Placental pericyte (primary cell): ENCODE measurements at places on chromosomes 1 and 21. TPM values are rescaled to one million over a fixed set of nuclear protein-coding genes. Genes with fewer than 3 reads are reported as not detected.

AMY2A gene
- total RNA-seq = not detected in 2 replicates

BTBD8 gene
- total RNA-seq = 2.4 and 2.8 TPM in 2 replicates

DNAJC28 gene
- 0.86 and 1.8 TPM in 2 replicates for total RNA-seq

SPRR5 gene
- total RNA-seq = not detected in 2 replicates

CR2 gene
- total RNA-seq = not detected in 2 replicates

TMEM240 gene
- 4.4 and 4.8 TPM in 2 replicates for total RNA-seq

CHIT1 gene
- total RNA-seq = not detected in 2 replicates

SAMD11 gene
- 1.1 and 2.9 TPM in 2 replicates for total RNA-seq

LCE1F gene
- not detected in 2 replicates for total RNA-seq

FAM72D gene
- 0.22 and 1.1 TPM in 2 replicates for total RNA-seq

ECM1 gene
- total RNA-seq = 16.2 and 34.5 TPM in 2 replicates

SH2D1B gene
- not detected in 2 replicates for total RNA-seq

PRDM16 gene
- 1.3 TPM in 1 of 2 replicates, not detected in the other for total RNA-seq

METTL18 gene
- total RNA-seq = 3.9 and 4.9 TPM in 2 replicates

TCP10L gene
- total RNA-seq = not detected in 2 replicates

TMEM51 gene
- total RNA-seq = 21.2 and 29.6 TPM in 2 replicates

TNFRSF9 gene
- under 0.01 and 3.1 TPM in 2 replicates for total RNA-seq

SYT2 gene
- total RNA-seq = not detected in 2 replicates

CFAP298 gene
- total RNA-seq = 18.2 and 22.8 TPM in 2 replicates

CASQ1 gene
- total RNA-seq = 0.14 TPM in 1 of 2 replicates, not detected in the other

MATN1 gene
- under 0.01 and 0.44 TPM in 2 replicates for total RNA-seq

PRAMEF27 gene
- total RNA-seq = not detected in 2 replicates

RGS16 gene
- total RNA-seq = 0.14 and 2.4 TPM in 2 replicates

ERG gene
- total RNA-seq = 0.29 and 0.66 TPM in 2 replicates

SASS6 gene
- 0.88 and 8.9 TPM in 2 replicates for total RNA-seq

ZBTB37 gene
- total RNA-seq = 4.6 and 7.0 TPM in 2 replicates

FBXO2 gene
- total RNA-seq = 1.4 and 2.4 TPM in 2 replicates

SH2D2A gene
- 0.14 TPM in 1 of 2 replicates, not detected in the other for total RNA-seq

TTC39A gene
- 0.29 and 0.66 TPM in 2 replicates for total RNA-seq

MAGI3 gene
- total RNA-seq = 4.4 and 11.9 TPM in 2 replicates

CITED4 gene
- total RNA-seq = 1.8 and 10.2 TPM in 2 replicates

LCE2A gene
- 0.57 TPM in 1 of 2 replicates, not detected in the other for total RNA-seq

ATP1A2 gene
- total RNA-seq = under 0.01 TPM in 1 of 2 replicates, not detected in the other

ANGPTL1 gene
- total RNA-seq = 0.57 and 17.1 TPM in 2 replicates

OR2L2 gene
- not detected in 2 replicates for total RNA-seq

PPFIA4 gene
- total RNA-seq = 0.14 and 0.66 TPM in 2 replicates

NUP210L gene
- total RNA-seq = under 0.01 TPM in 2 replicates

HSD3B1 gene
- total RNA-seq = not detected in 2 replicates

GSTM4 gene
- 13.6 and 14.4 TPM in 2 replicates for total RNA-seq

DMBX1 gene
- total RNA-seq = not detected in 2 replicates

TNFSF4 gene
- total RNA-seq = 7.4 and 9.3 TPM in 2 replicates

AMY1A gene
- not detected in 2 replicates for total RNA-seq

NFASC gene
- under 0.01 and 1.4 TPM in 2 replicates for total RNA-seq

ZYG11A gene
- total RNA-seq = 1.1 and 1.8 TPM in 2 replicates

WDR64 gene
- total RNA-seq = not detected in 2 replicates

COL24A1 gene
- total RNA-seq = 0.22 and 3.6 TPM in 2 replicates
